ENCODE measurements at places on chromosomes 2 and 18. TPM values are rescaled to one million over a fixed set of nuclear protein-coding genes. Genes with fewer than 3 reads are reported as not detected.

The GPR75 gene
- polyA plus RNA-seq, result 1.5 TPM

The UGT1A3 gene
- not detected for polyA plus RNA-seq

The AQP12B gene
- polyA plus RNA-seq, result not detected

The SERPINB4 gene
- polyA plus RNA-seq, result not detected

The ABCA12 gene
- 0.08 TPM for polyA plus RNA-seq
